Calu3 (cell line): ENCODE measurements at places on chromosomes 11 and 22. TPM values are rescaled to one million over a fixed set of nuclear protein-coding genes. Genes with fewer than 3 reads are reported as not detected.

PKDREJ gene
- 0.05 TPM in 1 of 2 replicates, not detected in the other for total RNA-seq

DNA sequence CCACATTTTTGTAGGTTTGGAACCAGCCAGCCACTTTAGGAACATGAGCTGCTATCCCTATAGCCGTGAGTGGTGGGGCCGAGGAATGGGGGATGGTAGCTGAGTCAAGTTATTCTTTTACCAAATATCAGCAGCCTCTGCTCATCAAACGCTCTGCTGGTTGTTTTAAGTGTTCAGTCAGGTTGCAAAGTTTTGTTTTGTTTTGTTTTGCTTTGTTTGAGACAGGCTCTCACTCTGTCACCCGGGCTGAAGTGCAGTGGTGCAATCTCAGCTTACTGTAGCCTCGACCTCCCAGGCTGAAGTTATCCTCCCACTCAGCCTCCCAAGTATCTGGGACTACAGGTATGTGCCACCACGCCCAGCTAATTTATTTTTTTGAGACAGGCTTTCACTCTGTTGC lies 14.4 kb downstream of the CABIN1 start:
- no peak for DNase-seq

DNA sequence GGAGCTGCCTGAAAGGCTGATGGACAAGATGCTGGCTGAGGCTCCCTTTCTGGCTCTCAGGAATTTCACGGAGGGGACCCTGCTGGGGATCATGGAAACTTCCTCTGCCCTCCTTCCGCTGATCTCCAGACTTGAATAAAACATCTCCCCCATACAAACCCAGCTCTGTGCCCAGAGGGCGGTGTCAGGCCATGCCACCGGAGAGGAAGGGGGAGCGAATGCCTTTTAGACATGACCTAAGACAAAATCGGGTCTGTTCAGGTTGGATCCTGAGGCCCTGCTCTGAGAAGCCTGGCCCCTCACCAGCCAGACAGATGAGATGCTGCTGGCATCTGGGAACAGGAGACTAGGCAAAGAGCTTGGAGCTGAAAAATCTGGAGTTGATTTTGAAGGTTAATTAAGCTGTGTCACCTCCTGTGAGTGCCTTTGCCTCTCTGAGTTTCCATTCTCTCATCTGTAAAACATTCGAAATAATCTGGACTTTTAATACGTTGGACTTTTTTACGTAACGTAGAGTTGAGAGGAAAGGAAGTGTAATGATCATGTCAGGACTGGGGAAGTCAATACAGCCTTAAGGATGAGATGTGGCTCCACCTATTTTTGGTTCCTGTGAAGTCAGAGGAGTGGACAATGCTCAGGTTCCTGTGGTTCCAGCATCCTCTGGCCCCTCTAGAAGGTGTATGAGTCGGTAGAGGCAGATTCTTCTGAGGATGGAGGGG lies 163.6 kb downstream of the ST3GAL4 start:
- DNase-seq, result no peak

- DNase-seq, result no peak
These were observed 13.5 kb downstream of the ZBED5 start for GRCh38 chr11:10844356-10844755.

- DNase-seq, result no peak
These were observed 502.1 kb upstream of the B3GAT1 start for GRCh38 chr11:134913999-134914590.

- DNase-seq, result no peak
These were observed 825.6 kb downstream of the TBC1D22A start for GRCh38 chr22:47587861-47588577.

DNA sequence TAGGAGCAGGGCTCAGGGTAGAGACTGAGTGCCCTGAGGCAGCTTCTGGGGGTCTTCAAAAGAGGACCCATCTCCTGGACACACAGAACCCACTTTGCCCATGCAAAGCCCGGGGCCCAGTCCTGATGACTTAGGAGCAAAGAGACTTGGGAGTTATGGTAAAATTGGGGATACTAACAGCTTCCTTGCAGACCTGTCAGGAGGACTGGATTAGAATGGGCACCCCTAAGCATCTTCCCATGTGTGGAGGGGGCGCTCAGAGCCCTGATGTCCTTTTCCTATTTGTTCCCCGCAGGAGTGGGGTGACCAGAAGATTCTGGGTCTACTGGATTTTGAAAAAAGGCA lies 100.0 kb downstream of the WNT7B start:
- no peak for DNase-seq

DCUN1D5 gene
- 23.1 and 26.7 TPM in 2 replicates for total RNA-seq

GRCh38 chr11:58527429-58527828 lies 19.5 kb upstream of the OR5B21 start:
- no peak for DNase-seq

DNA sequence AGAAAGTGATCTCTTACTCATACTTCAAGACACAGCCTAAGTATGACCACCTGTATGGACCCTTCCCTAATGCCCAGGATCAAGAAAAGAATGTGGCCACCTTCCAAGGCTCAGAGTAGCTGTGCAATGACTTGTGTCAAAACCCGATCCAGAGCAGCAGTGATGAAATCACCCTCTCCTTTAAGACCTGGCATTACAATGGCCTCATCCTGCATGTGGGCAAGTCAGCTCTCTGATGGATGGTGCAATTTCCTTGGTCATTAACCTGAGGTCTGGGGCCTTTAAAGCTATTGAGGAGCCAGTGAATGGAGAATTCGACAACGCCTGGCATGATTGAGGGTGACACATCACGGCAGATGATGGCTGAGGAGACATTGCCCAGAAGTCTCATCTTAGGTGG lies 9.1 kb upstream of the TUBA8 start:
- DNase-seq, result no peak

DNA sequence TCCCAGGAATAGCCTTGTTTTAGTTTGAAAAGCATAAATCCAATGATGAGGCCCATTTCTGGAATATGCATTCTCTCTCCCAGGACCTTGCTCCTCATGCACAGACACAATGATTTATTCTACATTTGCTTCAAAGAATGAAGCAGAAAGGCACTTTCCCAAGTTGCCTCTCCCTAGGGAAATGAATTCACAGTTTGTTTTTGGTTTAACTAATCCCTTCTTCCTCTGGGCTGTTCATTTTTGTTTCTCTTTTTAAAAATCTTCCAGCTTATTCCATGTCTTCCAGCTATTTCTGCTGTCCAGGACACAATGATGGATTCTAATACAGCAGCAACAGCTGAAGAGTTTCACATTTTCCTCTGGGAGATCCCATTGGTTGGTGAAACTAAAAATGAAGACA lies 1529.2 kb upstream of the TENM4 start:
- DNase-seq, result no peak

SLC6A5 gene
- not detected in 2 replicates for total RNA-seq

- no peak for DNase-seq
These were observed 420.0 kb downstream of the MN1 start for GRCh38 chr22:27381552-27381951.

DNA sequence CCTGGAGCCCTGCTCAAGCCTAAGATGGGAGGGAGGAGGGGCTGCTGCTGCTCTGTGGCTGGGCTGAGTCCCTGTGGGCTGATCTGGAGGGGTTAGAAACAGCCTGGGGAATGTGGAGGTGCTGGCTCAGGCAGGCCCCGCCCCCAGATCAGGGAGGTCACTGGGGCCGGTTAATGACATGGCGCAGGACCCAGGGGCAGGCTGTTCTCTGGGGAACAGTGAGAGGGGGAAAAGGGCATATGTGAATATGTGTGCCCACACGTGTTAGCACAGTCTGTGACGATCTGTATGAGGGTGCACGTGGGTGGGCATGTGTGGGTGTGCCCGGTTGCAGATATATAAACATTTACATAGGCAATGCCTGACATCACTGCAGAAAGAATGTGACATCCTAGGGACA lies 143.5 kb downstream of the MIAT start:
- peak; percentile 3 for DNase-seq

DNA sequence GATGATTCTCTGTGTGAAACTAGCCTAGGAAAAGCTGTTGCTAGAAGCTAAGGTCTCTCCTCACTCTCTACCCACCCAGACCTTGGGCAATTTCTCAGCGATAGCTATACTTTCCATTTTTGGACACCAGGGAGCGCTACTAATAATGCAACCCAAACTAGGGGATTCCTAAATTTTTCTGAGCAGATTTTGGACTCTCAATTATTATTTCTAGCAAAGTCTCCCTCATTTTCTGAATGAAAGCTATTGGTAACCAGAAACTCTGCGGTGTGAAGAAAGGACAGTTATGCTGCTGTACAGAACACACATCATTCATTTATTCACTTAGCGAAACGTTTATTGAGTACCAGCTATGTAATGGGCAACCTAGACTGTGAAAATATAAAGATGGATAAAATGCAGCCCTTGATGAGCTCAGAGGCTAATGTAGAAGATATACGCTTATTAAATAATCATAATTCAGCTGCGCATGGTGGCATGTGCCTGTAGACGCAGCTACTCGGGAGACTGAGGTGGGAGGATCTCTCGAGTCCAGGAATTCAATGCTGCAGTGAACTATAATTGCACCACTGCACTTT lies 6.1 kb upstream of the STIM1 start:
- DNase-seq, result peak; percentile 63

GRCh38 chr11:123570939-123571580 lies 83.4 kb downstream of the SCN3B start:
- no peak for DNase-seq

DNA sequence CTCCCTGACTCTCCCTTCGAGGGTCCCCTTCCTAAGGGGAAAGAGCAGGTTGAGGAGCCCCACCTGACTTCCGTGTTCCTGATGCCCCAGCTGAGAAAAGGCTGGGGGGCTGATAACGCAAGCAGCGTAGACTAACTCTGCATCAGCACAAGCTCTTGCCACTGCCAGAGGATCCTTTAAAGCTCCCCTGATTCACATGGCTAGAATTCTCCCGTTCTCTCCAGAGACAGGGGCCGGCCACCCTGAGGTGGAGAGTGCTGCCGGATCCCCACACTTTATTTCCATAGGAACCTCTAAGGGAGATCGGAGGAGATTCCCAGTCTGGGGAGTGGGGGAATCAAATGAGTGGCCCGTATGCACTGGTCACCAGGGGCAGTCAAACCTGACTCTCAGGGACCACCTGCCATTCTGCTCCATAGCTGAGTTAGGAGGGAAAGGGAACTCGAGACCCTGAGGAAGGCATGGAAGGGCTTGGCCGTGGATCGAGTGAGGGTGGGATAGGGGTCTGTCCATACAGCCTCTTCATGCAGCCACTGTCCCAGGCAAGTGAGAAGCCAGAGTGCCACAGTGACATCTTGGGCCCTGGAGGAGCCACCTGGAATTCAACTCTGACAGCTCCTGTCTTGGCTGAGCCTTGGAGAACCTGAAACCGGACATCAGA lies 1.4 kb upstream of the VSIG10L2 start:
- no peak for DNase-seq

OR52A1 gene
- total RNA-seq, result not detected in 2 replicates

DNA sequence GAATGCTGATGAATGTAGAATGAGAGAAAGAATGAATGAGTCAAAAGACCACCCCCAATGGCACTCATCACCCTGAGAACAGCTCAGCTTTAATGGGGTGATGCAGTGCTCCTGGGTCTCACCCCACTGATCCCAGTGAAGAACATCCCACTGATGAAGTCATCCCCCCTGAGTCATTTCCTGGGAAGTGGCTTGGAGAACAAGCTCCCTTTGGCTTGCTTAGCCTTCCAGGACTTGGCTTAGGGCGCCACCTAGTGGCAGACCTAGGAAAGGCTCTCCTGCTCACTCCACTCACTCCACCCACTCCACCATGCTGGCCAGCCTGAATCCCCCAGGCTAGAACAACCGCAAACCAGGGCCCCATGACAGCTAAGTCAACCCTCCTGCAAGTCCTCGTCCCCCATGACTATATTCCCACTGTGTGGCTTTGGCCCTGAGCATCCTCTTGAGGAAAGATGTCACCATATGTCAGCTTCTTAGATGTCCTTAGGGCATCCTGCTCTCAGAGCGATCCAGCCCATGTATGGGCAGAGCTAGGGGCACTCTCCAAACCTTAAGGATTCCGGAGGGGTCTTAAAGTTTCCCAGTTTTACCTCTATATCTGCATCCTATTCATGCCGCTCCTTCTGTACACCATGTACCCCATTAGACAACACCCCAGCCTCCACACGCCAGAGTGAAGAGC lies 17.8 kb upstream of the TMPRSS13 start:
- DNase-seq, result peak; percentile 87

DNA sequence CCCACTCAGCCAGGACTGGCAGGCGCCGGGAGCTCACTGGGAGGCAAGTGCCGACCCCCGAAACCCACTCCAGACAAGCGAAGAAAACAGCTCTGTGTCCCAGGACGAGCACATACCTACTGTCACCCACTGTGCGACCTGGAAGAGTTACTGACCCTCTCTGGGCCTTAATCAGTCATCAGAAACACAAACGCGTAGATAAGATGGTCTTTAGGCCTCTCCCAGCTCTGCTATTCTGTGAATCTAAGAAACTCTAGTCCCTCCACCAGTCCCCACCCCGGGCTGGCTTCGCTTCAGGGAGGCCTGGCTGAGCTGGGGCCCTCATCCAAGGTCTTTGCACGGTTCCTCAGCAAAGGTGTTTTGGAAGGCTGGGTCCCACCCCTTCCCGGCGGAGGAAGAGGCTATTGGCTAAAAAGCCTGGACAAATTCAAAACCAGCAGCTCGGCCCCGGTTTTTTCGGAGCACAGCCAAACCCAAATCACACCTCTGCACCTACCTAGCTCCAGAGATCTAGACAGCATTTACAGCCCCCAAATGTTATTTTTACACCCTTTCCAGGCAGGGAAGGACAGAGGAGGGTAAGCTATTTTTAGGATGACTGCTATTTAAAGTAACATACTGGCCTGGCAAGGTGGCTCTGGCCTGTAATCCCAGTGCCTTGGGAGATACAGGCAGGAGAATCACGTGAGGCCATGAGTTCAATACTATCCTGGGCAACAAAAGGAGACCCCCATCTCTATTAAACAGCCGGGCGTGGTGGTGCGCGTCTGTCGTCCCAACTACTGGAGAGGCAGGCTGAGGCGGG lies 13.2 kb upstream of the HDHD5 start:
- no peak for DNase-seq

CCDC134 gene
- total RNA-seq, result 18.4 and 20.1 TPM in 2 replicates

DNA sequence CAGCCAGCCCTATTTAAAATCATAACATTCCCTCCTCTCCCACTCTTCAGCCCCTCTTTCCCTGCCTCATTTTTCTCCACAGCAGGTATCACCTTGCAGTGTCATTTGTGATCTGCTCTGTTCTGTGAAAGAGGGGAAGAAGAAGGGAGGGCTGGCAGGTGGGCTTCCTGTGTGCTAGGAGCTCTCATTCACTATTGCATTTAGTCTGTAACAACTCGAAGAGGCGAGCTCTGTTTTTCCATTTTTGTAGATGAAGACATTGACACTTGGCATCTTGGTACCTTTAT lies 52.1 kb upstream of the CRYBB3 start:
- no peak for DNase-seq

DNA sequence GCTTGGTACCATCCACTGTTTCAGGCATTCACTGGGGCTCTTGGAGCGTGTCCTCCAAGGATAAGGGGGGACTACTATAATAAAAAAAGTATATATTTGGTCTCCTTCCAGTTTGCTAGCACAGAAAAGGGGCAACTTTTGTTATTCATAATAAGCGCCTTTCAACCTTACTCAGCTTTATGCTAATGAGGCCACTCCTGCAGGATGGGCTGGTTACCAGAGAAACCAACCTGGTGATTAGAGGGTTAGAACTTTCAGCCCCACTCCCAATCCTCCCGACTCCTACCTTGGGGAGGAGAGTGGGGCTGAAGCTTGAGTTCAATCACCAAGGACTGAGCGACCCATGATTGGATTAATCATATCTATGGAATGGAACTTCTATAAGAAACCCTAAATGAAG lies 31.8 kb downstream of the PPFIBP2 start:
- no peak for DNase-seq

OR4C5 gene
- total RNA-seq, result not detected in 2 replicates
